ENCODE measurements at places on chromosomes 2 and 18.

DNA sequence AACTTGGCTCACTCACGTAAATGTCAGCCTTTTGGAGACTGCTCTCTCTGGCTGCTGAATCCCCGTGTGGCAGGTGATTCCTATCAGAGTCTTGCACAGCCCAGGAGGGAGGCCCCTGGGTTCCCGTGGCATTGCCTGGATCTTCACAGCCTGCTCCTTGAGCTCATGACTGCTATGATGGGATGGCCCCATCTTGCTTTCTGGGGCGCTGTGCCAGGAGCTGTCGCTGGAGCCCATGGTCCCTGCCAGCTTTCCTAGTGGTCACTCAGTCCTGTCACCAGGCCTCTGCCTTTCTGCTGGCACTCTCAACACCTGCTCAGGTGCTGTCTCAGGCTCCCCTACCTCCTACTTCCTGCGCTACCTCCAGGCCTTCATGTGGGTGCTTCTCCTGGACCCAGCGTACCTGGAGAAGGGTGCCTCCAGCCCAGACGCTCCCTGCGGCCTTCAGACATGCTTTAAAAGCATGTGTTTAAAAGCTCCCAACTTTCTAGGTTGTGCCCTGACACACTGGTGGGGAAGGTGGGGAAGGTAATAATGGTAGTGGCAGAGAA lies 110.1 kb downstream of the MCFD2 start:
- DNase-seq: no peak

GRCh38 chr18:14963246-14963645 lies 215.3 kb downstream of the ANKRD30B start:
- no peak for DNase-seq

DNA sequence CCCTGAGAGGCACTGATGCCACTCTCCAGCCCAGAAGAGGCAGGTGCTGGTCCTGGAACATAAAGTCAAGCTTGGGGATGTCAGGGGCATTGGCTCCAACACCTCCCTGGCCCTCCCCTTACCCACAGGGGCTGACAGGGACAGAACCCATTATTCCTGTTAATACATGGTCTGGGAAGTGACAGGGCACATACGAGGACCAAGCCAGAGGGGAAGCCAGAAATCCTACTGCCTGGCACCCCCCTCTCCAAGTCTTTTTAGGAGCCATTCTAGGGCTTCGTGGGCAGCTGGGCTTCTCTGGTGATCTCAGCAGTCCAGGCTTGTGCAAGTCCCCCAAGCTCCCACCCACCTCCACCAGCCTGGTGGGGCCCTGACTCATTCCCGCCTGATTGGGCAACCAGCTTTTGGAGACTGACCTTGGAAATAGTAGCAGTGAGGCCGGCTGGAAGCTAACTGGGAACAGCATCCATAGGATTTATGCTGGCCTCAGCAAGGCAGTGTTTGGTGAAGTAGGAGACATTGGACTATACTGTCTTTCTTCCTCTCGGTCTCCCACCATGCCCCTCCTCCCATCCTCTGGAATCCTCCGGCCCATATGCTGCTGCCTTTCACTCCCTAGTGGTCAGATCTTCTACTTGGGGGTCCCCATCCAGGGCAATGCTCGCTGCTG lies 86.4 kb upstream of the HK2 start:
- no peak for DNase-seq

DNA sequence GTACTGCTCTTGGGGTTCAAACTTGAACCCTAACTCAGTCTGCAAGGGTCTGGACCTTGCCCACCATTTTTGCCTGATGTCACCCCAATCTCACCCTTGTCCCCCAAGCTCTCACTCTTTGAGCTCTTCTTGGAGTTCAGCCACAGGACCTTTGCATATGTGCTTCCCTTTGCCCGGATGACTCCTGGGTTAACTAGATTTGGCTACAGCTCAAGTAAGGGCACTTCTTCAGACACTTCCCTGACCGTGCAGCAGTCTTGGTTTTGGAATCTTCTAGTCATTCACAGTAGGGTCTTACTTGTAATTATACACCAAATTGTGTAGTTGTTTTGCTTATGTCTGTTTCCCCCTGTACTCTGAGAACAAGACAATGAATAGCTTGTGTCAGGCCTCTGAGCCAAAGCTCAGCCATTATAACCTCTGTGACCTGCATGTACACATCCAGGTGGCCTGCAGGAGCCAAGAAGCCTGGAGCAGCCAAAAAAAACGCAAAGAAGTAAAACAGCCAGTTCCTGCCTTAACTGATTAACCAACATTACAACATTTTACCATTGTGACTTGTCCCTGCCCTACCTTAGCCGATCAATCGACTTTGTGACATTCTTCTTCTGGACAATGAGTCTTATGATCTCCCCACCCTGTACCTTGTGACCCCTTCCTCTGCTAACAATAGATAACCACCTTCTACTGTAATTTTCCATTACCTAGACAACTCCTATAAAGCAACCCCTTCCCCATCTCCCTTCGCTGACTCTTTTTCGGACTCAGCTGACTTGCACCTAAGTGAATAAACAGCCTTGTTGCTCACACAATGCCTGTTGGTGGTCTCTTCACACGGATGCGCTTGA lies 1.0 kb upstream of the MOGAT1 start:
- DNase-seq: no peak

DNA sequence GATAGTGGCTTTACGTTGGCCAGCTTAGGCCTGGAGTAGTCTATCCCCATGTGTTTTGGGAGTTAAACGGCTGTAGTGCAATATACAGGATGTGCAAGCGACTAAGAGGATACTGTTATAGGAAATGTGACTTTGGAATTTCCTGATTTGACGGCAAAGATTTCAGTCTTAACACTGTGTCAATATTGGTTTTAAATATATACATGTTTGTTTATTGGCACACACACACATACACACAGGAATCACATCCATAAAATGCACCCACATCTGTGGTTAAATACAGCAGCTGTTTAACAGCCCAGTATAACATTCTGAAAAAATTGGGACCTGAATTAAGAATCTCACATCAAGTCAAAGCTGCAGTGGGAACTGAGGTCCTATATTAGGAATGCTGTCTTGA lies 347.1 kb downstream of the TXNL1 start:
- no peak for DNase-seq

DNA sequence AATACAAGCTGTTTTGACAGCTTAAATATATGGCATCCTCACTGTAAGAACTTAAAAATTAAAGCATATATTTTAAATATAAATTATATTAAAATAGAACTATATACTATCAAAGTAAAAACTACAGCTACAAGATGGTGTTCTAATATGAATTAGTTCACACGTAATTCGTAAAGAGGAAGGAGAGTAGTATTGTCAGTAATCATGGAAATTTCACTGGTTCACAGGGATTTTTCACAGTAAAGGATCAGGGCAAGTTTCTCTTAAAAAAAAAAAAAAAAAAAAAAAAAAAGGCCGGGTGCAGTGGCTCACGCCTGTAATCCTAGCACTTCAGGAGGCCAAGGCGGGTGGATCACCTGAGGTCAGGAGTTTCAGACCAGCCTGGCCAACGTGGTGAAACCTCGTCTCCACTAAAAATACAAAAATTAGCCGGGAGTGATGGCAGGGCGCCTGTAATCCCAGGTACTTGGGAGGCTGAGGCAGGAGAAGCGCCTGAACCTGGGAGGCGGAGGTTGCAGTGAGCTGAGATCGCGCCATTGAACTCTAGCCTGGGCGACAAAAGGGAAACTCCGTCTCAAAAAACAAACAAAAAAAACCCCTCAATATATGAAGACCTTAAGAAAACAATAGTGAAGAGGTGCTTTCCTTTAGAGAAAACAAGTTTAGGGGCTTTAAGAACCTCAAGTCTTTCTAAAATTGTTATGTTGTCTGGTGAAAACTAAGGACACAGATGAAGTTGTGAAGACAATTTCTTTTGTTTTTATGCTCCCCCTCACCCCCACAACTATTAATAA lies 32.5 kb downstream of the PNO1 start:
- no peak for DNase-seq
